GM12878 (cell line): ENCODE measurements at places on chromosomes 5 and 9.
A peak's percentile ranks its signal among the peaks of the same experiment; 100 is the strongest.

DNA sequence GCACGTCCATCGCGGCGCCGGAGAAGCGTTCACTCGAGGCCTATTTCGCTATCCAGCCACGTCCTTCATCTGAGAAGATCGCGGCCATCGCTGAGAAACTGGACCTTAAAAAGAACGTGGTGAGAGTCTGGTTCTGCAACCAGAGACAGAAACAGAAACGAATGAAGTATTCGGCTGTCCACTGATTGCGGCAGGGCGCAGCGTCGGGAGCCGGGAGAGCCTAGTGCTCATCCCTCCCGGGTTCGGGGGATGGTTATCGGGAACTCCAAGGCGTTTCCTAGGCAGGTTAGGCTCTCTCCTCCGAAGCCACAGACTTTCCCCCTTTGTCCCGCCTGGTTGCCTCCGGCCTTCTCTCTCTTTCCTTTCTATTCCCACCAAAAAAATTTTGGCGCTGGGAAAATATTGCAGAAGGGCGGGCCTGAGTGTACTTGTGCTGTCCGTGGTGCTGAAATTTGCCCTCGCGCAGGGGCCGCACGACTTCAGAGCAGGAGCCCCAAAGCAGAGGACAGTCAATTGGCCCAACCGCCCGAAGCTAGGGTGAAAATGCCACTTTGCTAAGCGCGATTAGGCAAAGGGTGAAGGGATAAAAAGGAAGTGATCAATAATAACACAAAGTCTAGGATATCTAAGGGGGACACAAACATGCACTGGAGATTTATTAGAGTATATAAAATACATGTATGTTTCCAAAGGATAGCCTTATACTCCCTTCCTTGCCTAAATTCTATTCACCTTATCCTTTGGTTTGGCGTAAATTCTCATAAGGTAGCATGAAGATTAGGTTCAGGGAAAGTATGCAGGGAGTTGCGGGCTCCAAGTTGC lies 1.8 kb downstream of the POU4F3 start:
- DNase-seq, result no peak

DNA sequence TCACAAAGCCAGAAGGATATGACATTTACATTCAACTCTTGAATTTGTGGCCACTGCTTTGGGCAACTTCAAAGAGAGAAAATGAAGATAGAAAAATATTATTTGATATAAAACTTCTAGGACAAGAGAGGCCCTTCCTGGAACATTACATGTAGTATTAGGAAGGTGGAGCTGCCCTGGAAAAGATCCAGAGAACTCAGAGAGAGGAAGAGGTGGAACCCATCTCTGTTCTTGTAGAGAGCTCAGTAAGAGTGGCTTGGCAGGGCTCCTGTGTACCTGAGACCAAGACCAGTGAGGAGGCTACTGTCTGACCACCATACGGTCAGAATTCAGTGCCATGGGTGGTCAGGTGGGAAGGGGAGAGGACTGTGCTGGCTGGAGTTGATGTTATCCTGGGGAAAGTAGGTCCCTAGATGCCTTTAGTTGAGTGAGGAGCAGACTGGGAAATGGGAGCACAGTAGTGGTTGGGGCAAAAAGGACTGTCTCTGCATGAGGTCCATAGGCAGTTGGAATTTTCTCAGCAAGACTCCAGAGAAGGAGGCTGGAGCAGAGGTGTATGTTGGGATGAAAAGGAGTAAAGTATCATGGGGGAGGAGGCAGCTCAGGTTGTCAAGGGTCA lies 7.6 kb downstream of the TGFBI start:
- DNase-seq, result no peak

- DNase-seq, result no peak
These were observed 158.5 kb upstream of the PTGER4 start for GRCh38 chr5:40521108-40521785.

- no peak for DNase-seq
These were observed 51.0 kb upstream of the DPYSL3 start for GRCh38 chr5:147560718-147561331.

DNA sequence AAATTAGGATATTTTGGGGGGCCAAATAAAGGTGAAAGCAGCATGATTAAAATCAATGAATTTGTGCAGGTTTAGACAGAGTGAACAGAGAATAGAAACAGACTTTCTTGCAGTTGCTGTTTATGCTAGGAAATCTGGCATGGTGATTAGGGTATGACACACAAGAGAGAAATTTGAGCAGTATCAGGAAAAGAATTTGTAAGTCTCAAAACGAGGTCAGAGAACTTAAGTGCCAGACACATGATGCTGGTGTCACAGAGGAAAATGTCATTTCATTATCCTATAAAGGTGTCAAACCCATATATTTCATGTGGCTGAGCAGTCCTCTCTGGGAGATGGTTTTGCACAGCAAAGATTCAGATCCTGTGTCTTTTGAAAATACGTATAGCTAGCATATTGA lies 15.7 kb downstream of the LVRN start:
- DNase-seq, result no peak

DNA sequence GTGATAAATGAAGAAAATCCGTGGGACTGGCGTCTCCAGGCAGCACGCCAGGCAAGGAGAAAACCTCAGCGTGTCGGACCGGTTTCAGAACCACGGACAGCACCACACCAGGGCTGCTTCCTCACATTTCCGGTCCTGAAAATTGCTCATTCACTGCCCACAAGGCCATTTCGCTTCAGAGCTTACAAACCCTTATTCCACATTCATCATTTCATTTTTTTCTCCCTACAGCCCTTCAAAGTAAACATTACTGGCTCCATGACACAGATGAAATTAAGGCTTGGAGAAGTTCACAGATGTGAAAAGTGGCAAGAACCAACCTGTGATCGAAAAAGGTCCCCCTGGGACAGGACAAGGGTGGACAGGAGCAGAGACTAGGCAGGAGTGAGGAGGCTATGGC lies 1.5 kb upstream of the GPRIN1 start:
- no peak for DNase-seq

GRCh38 chr9:37374892-37375291 lies 47.6 kb upstream of the GRHPR start:
- peak; percentile 40 for DNase-seq

DNA sequence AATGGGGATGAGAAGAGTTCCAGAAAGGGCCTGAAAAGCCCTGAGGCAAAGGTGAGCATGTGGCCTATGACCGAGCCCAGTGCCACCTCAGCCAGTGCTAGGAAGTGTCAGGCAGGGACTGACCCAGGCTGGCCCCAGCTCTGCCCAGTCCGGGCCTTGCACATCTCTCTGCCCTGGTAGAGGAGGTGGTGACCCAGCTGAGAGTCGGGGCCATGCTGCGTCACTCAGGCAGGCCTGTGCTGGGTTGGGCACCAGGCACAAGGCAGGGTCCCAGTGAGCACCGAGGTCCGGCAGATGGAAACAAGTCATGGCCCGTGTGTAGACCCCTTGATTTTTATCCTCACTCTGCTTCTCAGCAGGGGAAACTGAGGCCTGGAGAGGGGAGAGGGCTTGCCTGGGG lies 729 bp downstream of the CDHR2 start:
- DNase-seq, result no peak

DNA sequence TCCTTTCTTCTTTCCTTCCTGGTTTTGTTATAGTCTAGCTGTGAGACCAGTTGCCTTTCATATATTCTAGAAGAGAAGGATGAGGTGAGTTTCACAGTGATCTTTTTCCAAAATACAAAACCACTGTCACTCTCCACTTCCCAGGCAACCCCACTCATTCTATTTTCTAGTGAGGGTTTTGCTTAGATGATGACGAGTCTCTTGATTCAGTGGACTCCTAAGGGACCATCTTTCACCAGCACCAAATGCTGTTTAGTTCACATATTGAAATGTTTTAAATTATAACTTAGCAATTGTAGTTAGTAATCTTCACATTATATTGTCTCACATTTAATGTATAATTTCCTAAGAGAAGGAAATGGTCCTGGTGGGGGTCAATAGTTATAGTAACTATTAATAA lies 25.2 kb downstream of the PIK3R1 start:
- DNase-seq, result no peak

DNA sequence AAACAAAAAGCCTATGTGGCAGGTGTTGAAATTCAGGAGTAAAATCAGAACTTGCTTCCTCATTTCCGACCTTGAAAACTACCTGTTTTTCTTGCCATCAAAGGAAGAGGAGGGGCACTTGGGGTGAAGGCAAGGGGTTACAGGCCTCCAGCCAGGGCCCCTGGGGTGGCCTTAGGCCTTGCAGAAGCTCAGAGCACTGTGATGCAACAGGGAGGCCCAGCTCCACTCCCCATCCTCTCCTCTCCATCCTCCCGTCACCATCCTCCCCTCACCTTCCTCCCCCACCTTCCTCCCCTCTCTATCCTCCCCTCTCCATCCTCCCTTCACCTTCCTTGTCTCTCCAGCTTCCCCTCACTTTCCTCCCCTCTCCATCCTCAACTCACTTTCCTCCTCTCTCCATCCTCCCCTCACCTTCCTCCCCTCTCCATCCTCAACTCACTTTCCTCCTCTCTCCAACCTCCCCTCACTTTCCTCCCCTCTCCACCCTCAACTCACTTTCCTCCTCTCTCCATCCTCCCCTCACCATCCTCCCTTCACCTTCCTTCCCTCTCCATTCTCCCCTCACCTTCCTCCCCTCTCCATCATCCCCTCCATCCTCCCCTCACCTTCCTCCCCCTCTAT lies 111.6 kb downstream of the WNK2 start:
- no peak for DNase-seq

DNA sequence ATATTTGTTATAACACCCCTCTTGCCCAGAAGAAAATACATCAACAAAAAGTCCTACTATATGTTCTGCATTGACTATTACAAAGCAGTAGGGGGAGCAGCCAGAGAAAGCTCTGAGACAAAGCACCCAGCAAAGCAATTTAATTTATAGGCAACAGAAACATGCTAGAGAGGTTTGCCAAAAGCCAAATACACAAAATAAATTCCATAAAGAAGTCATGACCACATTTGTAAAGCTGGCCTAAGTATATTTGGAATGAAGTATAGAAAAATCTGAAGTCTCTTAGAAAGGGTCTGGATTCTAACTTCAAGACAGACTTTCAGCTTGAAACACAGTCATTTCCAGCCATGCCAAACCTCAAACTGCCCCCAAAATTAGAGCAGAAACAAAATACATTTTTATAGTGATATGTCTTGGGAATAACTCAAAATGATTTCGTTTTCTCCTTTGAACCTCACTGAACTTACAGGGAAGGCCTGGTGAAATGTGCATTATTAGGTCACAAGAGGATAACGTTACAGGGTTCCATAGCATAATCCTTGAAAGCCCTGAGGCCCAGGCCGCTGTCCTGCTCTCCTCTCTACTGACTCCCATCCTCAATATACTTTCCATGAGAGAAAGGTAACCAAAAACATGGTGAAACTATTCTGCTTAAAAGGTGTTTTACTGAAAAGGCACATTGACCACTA lies 451.8 kb downstream of the RAB3C start:
- DNase-seq, result no peak

DNA sequence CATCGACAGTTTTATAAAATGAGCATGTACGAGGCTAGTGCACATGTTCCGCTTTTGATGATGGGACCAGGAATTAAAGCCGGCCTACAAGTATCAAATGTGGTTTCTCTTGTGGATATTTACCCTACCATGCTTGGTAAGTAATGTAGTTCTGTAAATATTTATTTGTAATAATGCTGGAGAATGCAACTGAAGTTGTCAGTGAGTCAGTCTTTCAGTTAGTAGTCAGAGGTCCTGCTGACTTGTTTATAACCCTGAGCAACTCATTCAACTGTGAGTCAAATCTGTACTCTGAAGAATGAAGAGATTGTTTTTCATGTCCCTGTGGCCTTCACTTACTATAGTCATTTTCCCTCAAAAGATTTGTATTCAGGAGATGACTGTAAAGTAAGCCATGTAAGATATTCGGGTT lies 28.4 kb upstream of the GPR150 start:
- DNase-seq, result no peak

GRCh38 chr5:62115014-62115413 lies 191.0 kb upstream of the KIF2A start:
- no peak for DNase-seq

- DNase-seq, result no peak
These were observed 19.1 kb downstream of the PTGS1 start for GRCh38 chr9:122389799-122390481.

DNA sequence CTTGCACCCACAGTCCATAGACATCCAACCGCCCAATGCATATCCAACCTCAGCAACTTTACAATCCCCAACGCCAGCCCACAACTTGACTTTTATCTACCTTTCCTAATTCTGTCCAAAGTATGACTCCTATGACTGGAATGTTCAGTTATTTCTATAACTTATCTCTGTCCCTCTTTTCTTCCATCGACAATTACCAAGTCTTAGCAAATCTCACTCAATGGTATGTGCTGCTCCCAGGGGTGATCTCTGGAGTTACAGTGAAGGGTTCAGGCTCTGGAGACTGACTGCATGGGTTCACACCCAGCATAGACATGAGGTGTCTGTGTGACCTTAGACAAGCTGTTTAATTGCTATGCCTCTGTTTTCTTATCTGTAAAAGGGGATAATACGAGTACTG lies 106.9 kb downstream of the SPOCK1 start:
- no peak for DNase-seq

- DNase-seq, result no peak
These were observed 92.4 kb downstream of the NFIB start for GRCh38 chr9:14221558-14221957.
